ENCODE measurements at places on chromosomes 2 and 18.
A peak's percentile ranks its signal among the peaks of the same experiment; 100 is the strongest.

DNA sequence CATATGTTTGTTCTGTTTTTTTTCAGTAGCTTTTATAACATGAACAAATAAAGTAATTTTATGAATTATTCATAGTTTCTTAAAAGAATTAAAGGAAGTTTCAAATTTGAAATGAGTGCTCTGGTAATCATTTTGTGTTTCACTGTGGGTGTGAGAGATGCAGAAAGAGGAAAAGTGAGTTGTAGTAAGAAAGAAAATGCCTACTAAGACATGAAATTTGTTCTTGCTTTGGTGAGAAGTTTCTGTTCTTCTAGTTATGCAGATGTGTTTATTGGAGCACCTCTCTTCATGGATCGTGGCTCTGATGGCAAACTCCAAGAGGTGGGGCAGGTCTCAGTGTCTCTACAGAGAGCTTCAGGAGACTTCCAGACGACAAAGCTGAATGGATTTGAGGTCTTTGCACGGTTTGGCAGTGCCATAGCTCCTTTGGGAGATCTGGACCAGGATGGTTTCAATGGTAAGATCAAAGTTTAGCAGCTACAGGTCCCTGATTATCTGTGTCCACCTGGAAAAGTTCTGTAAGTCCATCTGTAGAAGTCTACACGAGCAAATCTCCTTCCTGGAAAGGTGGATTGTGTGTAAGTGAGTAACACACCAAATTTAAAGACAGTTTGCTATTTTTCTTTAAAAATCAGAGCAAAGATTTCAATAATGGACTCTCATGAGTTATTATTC lies 51.4 kb downstream of the ITGAV start:
- DNase-seq, result no peak

DNA sequence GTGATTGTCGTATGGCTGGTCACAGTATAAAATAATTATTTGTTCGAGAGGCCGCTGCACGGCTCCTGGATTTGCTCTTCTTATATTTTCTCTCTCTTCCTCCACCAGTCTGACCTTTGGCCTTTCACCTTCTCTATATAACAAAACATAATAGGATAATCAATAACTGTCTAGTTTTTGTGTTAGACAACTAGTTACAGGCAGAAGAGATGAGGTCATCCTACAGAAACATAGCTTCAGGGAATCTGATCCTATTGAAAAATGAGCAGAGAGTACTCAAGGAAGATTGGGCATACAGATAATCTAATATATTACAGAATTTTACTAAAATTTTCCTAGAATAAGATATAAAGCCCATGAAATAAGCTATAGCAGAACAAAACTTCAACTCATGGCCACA lies 731.3 kb upstream of the SLC39A10 start:
- DNase-seq, result no peak

GRCh38 chr2:44429034-44429433 lies 67.3 kb downstream of the CAMKMT start:
- no peak for DNase-seq

GRCh38 chr2:43344868-43345373 lies 118.5 kb upstream of the ZFP36L2 start:
- no peak for DNase-seq

DNA sequence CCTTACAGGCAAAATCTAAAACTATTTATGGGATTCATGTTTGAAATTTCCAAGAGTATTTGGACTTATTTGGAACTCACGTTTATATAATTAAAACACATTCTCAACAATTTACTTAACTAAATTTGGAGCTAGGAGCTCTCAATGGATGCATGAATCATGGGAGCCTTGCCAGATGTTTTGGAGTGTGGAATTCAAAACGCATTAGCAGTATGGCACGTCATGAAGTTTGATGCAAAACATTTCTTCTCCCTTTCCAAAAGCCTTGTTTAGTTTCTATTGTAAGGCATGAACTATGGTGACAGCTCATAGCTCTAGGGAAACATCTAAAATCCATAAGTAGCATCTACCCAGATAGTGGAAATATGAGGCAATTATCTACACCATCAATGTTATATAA lies 701.6 kb downstream of the SATB2 start:
- no peak for DNase-seq

GRCh38 chr2:141362311-141362710 lies 768.5 kb downstream of the LRP1B start:
- no peak for DNase-seq

DNA sequence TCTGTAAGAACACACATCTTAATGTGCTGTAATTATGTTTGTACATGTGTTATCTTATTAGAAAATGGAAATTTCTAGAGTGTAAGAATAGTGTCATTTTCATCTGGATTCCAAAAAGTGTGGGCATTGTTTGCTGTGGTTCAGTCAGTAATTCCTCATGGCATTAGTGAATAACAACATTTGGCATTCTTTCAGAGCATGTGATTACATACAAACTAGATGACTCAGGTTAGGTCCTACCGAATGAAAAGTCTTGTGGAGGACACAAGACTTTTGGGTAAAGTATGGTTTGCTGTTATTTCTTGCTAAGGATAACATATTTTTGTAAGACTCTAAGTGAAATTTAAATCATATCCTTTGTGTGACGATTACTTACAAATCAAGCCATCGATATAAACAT lies 593.1 kb upstream of the NRXN1 start:
- DNase-seq, result no peak

GRCh38 chr2:108974674-108975073 lies 14.3 kb downstream of the EDAR start:
- no peak for DNase-seq

DNA sequence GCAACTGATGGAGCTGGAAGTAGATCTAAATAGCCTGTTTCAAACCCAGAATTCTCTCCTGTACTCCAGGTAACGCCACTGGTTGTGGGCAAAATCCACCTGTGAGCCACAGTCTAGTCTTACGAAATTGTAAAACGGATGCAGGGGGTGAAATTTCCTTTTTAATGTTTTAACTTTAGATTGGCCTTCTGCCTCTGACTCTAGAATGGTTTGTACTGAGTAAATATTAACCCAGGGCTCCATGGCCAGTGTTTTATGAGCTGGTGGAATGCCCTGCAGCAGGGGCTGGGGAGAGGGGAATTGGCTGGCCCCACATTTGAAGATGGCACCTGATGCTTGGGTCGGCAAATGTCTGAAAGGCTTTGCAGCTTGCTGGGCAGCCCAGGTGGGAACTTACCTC lies 156.6 kb downstream of the MYCN start:
- DNase-seq, result no peak

DNA sequence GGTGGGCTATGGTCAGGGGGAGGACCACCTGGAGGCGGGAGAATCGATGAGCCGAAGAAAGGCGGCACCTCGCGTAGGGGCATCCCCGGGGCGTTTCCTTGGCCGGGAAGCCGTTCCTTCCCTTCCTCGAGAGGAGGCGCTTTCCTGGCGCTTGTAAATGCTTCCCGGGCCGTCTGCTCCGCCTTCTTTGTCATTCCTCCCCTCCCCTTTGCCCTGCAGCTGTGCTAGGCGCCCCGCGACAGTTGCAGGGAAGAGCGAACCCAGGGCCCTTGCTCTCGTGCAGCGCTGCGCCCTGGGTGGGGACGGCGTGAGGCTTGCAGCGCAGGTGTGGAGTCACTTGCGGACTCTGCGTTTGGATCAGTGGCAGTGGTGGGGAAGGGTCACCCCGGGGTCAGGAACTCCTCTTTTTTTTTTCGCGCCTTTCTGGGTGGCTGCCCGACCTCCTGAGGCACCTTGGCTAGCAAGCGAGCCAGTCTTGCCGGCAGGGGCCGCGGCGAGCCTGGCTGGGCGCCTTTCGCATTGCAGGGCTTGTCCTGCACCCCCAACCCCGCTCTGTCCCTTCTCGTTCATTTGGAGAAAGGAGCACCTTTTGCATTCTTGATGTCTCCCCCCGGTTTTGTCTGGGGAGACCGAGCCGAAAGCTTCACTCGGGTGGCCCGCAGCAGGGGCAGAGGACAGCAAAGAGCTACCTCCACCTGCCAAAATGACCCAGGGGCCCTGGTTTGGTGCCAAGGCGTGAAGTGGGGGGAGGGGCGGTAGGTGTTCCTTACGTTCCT lies 858 bp downstream of the KCNS3 start:
- DNase-seq, result peak; percentile 93

DNA sequence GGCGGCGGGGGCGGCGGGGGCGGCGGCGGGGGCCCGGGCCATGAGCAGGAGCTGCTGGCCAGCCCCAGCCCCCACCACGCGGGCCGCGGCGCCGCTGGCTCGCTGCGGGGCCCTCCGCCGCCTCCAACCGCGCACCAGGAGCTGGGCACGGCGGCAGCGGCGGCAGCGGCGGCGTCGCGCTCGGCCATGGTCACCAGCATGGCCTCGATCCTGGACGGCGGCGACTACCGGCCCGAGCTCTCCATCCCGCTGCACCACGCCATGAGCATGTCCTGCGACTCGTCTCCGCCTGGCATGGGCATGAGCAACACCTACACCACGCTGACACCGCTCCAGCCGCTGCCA lies 644 bp downstream of the ONECUT2 start:
- no peak for DNase-seq

GRCh38 chr2:240786871-240787311 lies 33.1 kb downstream of the KIF1A start:
- DNase-seq, result no peak

GRCh38 chr18:63775166-63775730 lies at the start of gene SERPINB7:
Gene SERPINB7, plus strand, starts transcription at chr18:63775418. Its CDS starts 6,955 bp downstream, at chr18:63782373.
- DNase-seq, result peak; percentile 71

DNA sequence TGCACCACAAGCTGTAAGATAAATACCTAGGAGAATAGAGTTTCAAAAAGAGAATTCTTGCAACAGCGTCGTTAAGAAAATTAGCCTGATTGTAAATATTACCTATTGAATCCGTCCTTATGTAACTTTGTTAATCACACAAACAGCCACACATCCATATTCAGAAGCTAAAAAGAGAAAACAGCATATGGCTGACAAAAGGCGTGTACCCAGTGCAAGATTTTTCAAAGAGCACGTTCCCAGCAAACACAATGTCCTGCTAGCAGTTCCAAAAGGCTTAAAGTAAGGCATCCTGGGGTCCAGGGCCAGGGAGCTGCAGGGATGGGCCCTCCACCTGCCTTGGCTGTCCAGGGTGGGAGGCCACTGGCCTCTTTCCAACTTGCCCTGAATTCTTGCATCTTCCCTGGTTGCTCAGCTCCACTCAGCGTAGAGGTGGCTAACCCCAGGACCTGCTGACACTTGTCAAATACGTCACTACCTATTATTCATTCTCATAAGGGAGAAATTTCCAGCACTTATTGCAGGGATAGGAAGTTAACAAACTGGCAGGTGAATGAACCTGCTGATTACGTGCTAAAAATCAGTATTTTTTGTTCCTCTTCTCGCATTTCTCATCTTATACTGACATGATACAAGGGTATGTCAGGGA lies 102.1 kb upstream of the NEDD4L start:
- DNase-seq, result no peak

DNA sequence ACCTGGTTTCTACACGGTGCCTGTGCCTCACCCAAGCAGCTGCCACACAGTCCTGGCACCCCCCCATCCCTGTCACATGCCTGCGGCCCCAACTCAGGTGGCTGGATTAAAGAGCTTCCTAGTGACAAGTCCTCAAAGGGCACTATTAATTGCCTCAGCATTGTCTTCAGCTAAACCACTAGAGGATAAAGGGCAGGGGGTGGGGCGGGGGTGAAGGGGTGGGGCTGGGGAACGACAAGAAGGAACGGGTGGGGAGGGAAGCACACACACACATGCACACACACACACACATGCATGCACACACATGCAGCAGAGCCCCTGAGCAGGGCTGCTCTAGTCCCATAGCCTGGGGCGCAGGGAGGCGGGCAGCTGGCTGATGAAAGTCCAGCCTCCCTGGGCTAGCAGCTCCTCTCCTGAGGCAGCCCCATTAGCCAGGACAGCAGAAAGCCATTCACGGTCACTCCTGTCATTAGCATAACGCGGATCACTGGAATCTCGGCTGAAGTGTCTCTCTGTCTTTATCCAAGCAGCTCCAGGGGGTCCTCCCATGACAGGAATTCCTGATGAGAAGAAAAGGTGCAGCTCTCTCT lies 7.4 kb upstream of the TEX261 start:
- no peak for DNase-seq

- peak; percentile 55 for DNase-seq
Observed at GRCh38 chr18:3998698-3999333, 456.3 kb downstream of the DLGAP1 start.

DNA sequence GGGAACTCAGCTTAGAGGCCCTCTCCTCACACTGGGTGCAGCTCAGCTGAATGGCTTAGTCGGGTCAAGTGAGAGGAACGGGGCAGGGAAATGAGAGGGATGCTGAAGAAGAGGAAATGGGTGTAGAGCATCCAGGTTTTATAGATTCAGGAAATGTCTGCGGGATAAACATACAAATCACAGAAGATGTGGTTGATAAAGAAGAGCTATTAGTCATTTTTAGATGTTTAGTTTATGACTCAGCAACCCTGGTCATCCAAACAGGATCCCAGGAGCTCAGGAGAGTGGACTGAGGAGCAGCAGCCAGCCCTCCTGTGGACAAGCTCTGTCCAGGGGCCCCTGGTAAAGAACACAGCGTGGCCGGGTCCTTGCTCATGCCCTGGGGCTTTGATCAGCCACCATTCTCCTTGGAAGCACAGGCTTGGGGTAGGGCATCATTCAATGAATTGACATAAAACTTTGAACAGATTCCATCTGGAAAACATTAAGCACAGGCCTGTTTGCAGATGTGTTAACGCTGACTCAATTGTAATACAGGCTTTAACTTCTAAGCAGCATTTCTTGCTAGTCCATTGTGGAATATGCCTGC lies 83.0 kb downstream of the NPAS2 start:
- peak; percentile 95 for DNase-seq

DNA sequence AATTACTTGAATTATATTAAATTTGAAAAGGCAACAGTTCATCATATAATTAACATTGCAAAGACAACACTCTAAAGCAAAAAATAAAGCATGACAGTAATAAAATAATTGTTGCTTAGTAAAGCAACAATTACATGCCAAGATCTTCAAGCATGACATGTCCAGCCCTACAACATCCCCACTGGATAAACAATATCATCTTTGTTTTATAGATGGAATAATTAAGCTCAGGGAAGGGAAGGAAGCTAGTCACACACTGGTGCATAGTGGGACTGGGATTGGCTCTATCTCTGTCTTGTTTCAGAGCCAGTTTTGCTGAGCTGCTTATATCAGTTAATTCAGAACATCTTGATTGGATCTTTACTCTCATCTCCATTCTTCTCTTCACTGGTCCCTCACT lies 49.9 kb upstream of the PARD3B start:
- no peak for DNase-seq

DNA sequence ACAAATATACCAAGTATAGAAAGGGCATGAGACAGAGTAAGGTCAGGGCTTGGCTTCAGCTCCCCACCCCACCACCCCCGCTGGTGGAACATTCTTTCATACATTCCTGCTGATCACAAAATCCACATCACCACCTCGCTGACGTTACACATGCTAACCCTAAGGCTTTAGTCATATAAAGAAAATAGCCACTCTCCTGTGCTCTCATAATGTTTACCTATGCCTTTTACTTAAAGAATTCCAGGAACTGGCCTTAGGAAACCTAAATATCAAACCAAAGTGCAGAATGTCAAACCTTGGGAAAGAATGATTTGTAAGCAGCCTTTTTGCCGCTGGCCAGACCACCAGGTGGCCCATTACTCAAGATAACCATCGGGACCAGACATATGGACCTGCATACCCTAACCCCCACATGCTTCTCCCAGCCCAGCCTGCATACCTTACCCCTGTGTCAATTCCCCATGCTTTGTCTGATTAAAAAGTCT lies 136.3 kb upstream of the SLC39A10 start:
- DNase-seq, result no peak

- no peak for DNase-seq
Observed at GRCh38 chr2:105725388-105725787, 19.3 kb upstream of the NCK2 start.

- DNase-seq, result peak; percentile 70
Observed at GRCh38 chr2:235527806-235528469, 34.1 kb downstream of the AGAP1 start.
